ENCODE measurements at places on chromosomes 4 and X.

GRCh38 chr4:135510582-135510981 lies 1309.0 kb upstream of the PABPC4L start:
- DNase-seq: no peak

GRCh38 chr4:157803845-157804521 lies 368.8 kb downstream of the GASK1B start:
- no peak for DNase-seq

DNA sequence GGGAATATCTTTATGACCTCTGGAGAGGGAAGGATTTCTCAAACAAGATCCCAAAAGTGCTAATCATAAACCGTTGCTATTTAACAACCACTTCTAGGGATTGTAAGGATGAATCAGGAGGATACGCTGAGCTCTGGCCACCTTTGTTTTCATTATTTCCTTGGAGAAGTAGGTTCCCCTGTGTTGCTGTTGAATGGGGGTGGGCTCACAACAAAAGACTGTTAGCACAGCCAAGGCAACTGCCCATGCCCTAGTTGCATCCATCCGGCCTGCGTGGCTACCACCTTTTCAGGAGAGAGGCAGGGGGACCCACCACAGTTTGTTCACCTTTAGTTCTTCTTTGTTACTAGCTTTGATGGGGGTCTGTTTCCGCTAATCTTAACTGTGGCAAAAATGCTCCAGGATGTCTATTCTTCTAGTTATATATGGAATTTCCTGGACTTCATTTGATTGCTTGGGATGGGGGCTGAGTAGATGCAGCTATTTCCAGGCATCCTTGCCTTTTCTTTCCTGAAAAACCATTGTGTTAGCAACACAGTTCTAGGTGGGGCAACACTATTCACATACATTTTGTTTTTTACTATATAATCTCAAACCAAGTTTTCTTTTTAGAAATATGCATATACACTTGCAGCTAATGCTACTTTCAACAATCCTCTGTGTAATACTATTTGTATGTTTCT lies 95.4 kb downstream of the KDR start:
- DNase-seq: no peak

DNA sequence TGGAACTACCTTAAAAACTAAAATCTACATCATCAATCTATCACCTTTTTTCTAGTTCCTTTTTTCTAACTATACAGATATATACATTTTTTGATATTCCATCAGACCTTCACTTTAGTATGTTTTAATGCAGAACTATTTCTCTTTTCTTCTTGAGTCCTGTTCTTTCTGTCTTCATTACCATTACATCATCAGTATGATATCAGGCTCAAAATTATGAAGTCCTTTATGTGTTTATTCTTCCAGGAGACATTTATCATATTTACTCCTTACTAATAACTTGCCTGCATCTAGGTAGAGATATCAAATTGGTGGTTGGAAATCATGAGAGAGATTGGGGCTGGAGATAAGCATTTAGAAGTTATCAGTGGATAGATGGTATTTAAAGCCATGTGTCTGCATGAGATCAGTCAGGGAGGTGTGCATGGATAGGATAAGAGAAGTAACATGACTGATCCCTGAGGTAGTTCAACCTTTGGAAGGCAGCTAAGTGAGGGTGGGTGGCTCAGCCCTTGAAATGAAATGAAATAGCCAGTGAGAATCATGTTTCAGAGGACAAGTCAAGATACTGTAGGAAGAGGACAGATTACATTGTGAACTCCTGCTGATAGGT lies 43.1 kb downstream of the MRPL1 start:
- DNase-seq: no peak

- no peak for DNase-seq
Measured at GRCh38 chrX:46325312-46325877, 219.8 kb downstream of the ZNF674 start.

DNA sequence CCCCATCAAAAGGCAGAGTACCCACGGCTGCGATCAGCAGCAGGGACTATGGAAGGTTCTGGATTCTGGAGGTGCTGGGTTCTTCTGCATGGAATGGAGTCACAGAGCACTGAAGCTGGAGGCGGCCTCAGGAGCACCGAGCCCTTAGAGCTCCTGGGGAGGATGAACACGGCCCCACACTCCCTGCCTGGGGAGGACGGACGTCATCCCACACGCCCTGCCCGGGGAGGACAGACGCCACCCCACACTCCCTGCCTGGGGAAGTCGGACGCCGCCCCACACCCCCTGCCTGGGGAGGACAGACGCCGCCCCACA lies 9.9 kb downstream of the LRPAP1 start:
- DNase-seq: no peak

GRCh38 chrX:6384371-6384770 lies 150.5 kb downstream of the VCX3A start:
- no peak for DNase-seq

DNA sequence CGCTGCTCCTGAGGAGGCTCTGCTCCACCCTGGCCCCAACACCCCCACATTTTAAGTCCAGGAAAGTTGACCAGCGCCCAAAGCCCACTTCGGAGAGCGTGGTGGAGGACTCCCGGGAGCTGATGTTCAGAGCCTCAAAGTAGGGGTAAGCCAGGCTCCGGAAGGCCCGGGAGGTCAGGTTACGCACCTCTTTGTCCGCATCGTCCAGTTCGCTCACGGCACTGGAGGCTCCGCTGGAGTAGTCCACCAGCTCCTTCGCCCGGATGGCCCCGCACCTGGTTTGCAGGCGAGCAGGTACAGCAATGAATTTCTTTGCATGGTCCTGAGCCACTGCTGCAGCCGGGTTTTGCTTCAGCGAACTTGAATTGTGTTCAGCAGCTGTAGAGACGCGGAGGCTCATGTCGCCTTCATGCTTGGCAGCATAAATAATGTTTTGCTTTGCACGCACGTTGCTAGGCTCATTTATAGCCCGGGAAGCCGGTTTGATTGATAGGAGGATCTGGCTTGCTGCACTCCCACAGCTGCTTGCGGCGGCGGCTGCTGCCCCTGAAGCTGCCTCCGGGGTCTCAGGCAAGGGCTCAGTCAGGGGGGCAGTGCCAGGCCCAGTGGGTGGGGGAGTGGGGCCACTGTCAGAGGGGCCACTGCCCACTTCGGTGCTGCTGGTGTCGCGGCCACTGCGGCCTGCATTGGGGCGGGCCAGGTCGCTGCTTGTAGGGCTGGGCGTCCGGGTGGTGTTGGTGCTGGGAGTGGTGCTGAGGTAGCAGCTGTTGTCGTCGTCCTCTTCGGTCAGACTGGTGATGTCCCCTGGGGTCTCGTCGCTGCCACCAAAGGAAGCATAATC lies 4.8 kb downstream of the C4orf54 start:
- no peak for DNase-seq

DNA sequence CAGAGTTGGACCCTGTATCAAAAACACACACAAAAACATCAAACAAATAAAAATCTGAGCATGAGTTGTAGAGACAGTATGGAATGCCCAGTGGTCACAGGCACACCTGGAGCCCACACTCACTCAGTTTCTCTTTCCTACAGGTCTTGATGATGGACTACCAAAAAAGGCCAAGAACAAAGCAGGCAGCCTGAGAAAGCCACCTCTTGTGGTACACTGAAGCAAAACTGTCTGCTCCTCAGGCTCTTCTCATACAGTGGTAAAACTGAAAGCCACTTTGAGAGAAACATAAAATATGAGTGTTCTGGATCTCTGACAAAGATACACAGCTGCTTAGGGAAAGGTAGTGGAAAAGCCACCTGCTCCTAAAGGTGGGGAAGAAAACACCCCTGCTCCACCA lies 1206.9 kb downstream of the FSTL5 start:
- DNase-seq: no peak

DNA sequence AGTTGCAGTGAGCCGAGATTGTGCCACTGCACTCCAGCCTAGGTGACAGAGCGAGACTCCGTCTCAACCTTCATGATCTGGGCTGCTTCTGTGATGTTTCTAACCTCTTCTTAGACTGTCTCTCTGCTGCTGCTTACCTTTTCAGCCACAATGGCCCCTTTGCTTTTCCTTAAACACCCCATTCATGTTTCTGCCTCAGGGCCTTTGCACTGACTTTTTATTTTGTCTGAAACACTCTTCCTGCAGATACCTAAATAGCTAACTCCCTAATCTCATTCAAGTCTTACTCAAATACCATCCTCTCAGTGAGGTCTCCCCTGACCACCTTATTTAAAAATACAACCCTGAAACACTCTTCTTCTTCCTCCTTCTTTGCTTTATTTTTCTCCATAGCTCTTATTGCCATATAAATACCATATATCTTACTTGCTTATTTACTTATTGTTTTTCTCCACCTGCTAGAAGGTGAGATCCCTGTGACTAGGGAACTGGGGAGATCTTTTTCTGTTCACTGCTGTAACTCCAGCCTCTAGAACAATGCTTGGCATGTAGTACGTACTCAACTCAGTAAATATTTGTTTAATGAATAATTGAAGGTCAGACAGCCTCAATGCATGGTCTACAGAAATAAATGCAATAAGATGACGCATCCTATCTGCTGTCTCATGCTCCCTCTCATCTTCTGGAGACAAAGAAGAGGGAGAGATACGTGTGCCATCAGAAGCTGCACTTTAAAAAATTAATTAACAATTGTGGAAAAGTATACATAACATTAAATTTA lies 43.8 kb upstream of the SETD7 start:
- no peak for DNase-seq

- DNase-seq: no peak
Measured at GRCh38 chr4:176789955-176790354, 2.8 kb downstream of the VEGFC start.

GRCh38 chr4:7291372-7292114 lies 99.2 kb downstream of the SORCS2 start:
- DNase-seq: no peak

DNA sequence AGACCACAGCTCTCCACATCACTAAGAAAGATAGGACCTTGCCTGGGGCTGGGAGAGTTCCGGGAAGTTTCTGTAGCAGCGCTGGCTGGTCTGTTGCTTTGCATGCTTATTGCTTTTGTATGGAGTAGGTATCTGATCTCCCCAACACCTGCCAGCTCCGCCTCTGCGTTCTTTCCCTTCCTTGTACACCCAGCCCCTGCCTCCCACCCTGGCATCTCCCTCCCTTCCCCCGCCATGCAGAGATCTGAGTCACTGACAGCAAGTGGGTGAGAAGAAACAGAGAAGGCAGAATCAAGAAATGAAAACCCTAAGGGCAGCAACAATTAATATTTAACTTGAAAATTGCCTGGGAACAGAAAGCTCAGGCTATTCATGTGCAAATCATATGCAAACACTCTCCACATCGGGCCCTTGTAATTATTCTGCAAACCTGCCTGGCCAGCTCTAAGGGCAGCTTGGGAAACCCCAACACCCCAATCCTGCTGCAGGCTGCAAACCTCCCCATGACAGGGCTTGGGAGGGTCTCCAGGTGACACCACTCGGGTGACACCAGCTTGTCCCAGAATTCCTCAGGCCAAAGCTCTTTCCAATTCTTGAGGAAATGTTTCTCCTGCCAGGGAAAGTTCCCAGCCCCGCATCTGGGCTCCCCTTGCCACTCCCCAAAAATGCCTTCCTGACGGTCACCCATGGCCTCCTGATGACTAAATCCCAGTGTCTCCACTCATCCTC lies 257.2 kb downstream of the FBXW7 start:
- DNase-seq: no peak

- no peak for DNase-seq
Measured at GRCh38 chrX:153511784-153512500, 5.5 kb upstream of the ATP2B3 start.

DNA sequence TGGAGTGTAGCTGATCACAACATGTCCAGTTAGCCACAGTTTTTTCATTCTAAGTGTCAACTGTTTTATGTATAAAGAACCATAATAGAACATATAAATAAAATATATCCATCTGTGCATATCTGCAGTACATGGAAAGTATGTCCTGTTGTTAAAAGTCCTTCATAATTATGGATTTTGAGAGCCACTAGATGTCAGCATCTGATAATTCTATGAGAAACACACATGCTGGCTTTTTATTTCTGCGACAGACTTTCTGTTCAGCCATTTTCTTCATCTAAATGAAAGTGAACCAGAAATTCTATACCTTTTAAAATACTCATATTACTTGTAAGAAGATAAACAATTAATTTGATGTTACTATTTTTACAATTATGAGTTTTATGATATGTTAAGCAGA lies 251.5 kb downstream of the GPM6A start:
- DNase-seq: no peak

- no peak for DNase-seq
Measured at GRCh38 chr4:7121866-7122653, 54.2 kb upstream of the GRPEL1 start.

DNA sequence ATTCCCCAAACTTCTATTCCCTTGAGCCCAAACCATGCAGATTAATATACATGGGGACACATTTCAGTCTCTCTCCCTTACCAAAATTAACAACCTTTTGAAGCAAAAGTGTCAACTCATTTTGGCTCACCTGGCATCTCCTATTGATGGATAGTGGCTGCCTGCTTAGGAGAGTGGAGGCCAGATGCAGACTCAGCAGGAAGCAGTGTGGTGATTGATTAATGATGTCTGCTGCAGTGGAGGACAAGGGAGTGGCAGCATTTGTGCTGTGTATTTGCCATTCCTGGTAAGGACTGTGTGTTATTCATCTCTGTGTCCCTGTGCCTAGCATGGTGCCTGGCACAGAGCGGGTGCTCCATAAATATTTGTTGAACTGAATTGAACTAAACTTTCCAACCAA lies 590.1 kb downstream of the RAB28 start:
- no peak for DNase-seq

GRCh38 chr4:148116264-148116663 lies 325.9 kb downstream of the NR3C2 start:
- DNase-seq: no peak

DNA sequence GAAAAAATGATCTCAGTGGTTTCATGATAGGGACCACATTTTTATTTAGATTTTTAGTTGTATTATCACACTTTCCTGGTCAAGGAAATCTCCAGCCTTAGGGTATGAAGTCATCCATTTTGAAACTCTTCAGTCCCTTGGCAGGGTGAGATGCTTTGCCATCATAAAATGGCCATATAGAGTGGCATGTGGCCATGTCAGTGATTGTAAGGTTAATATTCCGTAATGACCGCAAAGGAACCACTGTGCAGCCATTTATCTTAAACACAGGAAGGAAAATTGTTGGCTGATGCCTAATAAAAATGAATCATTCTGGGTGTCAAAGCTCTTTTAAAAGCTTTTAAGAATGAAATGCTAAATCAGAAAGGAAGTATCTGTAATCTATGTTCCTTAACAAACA lies 35.6 kb downstream of the COMMD8 start:
- DNase-seq: no peak
